ENCODE measurements at places on chromosomes 3 and 15.

DNA sequence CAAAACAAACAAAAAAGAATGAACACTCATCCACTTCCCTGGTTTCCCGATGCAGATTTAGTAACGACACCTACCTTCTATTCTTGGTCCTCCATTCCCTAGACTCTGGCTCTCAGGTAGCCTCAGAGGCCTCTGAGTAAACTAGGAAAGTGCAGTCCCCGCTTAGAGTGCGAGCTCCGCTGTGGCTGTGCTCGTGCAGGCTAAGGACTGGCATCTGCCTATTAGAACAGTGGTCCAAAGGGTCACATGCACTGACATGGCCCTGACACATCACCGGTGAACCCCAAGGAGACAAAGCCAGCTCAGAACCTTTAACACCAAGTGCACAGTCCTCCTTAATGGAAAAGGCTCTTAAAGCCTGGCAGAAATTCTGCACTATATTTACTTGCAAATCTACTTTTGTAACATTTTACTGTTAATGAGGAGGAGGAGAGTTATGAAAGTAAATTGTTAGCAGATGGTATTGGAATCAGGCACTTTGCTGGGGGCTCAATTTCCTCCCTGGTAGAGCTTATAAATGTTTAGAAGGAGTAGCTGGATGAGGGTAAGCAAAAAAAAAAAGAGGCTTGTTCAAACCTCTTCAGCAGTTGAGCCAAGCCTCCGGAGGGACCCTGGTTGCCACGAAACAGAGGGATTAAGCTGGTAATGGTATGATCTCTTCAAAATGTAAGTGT, 31.1 kb downstream of the VGLL4 start:
- no peak for DNase-seq

GRCh38 chr3:135499426-135499825, 466.1 kb upstream of the PPP2R3A start:
- DNase-seq: no peak

- no peak for DNase-seq
Measured at GRCh38 chr3:105622169-105622568, 246.6 kb downstream of the CBLB start.

DNA sequence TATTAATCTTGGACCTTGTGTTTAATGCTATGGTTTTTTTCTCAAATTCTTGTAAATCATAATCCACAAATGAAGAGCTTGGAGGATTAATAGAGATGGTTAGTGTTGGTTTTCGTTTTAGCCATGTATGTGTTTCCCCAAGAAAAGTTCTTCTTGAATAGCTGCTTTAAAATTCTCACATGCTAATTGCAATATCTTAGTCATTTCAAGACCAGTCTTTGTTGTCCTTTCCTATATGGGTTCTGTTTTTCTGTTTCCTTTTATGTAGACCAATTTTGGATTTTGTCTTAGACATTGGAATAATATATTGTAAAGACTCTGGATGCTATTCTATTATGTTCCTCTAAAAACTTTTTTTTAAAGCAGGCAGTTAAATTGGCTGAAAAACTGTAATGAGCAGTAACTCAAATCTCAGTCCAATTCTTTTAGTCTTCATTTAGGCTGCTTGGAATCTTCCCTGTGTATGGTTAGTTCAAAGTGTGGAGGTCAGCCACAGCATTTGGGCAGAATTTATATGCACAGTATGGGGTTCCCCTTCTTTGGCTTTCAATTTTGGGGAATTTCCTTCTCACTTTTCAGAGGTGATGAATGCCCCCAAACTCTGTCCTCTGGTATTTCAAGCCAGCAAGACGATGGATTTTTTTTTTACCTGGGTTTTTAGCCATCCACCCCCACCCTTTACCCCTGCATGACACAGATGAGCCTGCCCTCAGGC, 39.1 kb upstream of the DNAJC13 start:
- no peak for DNase-seq

- no peak for DNase-seq
Measured at GRCh38 chr3:115072265-115073021, 74.6 kb downstream of the ZBTB20 start.

- no peak for DNase-seq
Measured at GRCh38 chr15:81940467-81941451, 105.1 kb downstream of the MEX3B start.

DNA sequence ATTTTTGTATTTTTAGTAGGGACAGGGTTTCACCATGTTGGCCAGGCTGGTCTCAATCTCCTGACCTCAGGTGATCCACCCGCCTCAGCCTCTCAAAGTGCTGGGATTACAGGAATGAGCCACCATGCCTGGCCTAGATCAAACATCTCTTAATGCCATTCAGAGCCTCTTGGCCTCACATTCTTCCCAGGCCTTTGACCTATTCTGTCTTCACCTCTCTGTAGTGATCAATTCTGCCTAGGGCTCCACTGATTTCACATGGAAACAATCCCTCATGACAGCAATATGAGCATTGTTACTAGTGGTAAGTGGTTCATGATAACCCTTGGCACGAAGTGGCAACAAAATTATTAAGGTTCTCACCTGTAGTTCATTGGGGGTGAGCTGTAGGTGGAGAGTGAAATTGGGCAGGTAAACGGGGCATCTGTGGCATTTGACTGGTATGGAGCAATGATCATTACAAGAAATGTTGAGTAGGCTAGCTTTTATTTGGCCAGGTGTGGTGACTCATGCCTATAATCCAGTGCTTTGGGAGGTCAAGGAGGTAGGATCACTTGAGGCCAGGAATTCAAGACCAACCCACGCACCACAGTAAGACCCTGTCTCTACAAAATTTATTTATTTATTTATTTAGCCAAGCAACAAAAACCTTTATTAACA, 4.8 kb upstream of the ARPIN start:
- DNase-seq: no peak

DNA sequence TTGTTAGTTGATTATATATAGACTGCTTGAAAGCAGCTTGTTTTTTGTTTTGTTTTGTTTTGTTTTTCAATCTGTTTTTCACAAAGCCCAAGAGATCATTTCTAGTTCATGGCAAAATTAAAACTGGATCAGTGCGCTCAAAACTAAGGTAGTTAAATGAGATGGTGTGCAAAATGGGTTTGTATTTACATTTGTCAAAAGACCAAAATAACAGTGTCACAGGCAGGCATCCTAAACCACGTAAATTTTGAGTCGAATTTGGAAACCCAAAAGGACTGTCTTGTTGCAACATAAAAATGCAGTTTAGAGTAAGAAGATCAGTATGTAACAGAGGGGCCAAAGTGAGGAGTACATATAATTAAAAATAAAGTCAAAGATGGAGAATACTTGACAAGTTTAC, 2.4 kb downstream of the DMXL2 start:
- no peak for DNase-seq

DNA sequence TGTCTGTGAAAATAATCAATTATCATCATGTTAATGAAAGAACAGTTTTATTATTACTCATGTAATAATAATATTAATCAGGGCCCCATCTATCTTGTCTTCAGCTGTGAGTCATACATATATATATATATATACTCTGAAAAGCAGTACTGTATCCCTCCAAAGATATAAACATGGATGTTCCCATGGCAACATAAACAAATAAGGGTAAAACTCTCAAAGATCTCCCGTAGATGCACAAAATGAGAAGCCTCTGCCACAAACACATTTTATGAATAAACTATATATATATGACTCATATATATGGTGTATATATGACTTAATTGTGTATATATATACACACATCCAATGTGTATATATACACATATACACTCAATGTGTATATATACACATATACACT, 163.8 kb upstream of the ARHGEF26 start:
- no peak for DNase-seq

DNA sequence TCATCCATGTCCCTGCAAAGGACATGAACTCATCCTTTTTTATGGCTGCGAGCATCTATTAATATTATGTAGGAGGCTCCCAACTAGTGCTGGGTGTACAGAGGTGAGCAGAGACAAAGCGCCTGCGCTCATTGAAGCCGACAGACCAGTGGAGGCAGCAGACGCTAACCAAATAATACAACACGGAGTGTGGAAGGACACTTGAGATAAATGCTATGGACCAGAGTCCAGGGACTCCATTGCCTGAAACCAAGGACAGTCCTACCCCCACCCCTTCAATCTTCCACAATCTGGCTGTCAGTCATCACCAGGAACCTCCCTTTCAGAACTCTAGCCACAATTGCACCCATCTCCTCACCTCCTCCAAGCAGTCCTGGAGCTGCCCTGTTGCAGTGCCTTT, 41.5 kb downstream of the KLHL6 start:
- DNase-seq: no peak

- DNase-seq: no peak
Measured at GRCh38 chr3:2568929-2569328, 470.3 kb downstream of the CNTN4 start.

DNA sequence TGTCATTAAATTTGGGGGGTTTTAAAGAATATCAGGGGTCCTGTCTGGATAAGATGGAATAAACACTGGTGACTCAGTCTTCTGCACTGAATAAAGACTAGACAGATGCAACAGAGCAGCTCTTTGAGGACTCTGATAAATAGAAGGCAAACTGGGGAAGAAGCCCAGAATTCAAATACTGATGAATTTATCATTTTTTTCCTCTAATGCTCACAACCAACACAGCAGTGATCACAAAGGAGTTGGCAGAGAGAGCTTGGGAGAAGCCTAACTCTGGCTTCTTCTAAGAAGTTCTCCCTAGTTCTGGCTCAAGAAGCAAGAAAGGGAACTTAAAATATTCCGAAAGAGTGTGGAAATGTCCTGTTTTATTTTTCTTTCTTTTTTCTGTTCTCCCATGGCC, 597.8 kb downstream of the FGF12 start:
- DNase-seq: no peak

DNA sequence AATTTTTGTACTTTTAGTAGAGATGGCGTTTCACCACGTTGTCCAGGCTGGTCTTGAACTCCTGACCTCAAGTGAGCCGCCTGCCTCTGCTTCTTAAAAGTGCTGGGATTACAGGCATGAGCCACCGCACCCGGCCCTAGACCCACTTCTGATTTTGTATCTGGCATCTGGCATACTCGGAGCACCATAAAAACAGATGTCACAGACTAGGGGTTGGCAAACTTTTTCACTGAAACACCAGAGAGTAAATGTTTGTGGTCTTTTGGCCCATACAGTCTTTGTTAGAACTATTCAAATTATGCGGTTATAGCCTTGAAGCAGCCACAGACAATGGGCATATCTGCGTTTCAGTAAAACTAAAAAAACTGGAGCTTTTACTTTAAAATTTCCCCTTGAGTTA, 110.7 kb downstream of the TJP1 start:
- DNase-seq: no peak

DNA sequence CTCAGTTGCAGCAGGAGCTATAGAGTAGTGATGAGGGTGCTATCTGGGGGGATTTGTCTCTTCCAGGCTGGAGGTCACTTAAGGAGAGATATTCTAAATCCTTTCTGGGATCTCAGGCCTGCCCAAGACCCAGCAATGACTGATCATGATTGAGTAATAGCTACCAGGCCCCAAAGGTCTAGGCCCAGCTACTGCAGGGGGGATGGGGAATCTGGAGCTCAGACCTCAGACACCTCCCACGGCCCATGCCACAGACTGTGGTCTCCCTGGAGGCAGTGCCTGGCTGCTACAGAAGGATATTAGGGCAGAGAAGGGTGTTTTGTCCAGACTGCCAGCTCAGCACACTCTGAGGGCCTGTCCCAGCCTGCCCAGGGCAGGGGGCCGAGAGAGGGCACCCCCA, 6.9 kb downstream of the SLC38A3 start:
- DNase-seq: no peak

Measured in activated gamma-delta T cell treated with anti-CD3 and anti-CD28 coated beads, Interleukin-2, amount 50 U/mL, for 16 hours (primary cell).